ENCODE measurements at places on chromosomes 11 and 22.
A peak's percentile ranks its signal among the peaks of the same experiment; 100 is the strongest.

DNA sequence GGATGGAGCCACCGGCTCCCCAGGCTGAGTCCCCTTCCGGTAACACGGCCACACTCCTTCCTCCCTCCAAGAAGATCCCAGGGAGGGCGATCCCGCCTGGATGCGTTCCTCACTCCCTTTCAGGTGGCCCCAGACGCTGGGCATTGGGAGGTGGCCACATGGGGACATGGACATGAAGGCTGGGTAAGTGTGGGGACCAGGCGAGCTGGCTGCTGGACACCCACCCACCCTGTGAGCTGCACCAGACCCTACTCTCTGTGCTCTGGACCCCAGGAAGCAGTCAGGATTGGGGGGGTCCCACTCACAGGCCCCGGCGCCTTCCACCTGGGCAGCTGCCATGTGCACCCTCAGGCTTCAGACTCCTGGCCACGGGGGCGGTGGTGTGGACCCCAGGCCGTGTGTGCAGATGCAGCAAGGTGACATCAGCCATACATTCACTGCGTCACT lies 932.8 kb downstream of the BRD1 start:
- no peak for DNase-seq

GRCh38 chr11:37259734-37260133 lies 661.7 kb upstream of the RAG2 start:
- no peak for DNase-seq

- no peak for DNase-seq
Measured at GRCh38 chr11:69156673-69157155, 979 bp downstream of the SMIM38 start.

- DNase-seq = no peak
Measured at GRCh38 chr11:93903989-93904388, 53.6 kb upstream of the VSTM5 start.

DNA sequence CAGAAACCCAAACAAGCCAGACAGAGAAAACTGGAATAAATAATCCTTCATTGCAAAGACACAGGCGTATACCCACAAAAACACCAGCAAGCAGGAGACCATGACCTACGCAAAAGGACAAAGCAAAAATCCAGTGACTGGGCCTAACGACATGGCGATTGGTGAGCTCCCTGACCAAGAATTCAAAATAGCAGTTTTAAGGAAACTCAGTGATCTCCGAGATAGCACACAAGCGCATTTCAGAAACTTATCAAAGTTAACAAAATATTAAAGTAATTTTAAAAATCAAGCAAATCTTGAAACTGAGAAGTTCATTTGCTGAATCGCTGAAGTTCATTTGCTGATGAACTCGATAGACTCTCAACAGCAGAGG lies 27.6 kb downstream of the DBX1 start:
- no peak for DNase-seq

DNA sequence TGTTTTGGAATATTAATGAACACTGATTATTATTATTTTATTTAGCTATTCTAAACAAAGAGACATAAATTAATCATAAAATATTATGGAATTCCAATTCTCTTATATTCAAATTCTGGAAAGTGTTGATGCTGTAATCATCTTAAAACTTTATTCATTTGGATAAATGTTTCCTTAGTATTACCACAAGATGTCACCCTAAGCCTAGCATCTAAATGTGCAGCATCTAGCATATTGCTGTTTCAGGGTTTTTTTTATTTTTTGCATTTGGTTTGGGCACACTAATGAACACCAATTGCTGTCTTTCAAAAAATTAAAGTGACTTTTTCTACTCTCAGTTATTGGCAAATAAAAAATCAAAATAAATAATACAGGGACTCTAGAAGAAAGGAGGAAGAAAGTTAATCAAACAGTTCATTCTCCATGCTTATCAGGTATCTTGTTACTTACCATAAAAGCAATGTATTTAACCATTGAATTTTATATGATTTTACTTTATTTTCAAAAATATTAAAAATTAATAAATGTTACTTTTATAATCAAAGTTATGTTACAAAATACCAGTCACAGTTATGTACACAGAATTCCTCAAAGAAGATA lies 31.8 kb downstream of the DLG2 start:
- DNase-seq = no peak

GRCh38 chr22:50002791-50003190 lies 9.8 kb downstream of the IL17REL start:
- DNase-seq = no peak

GRCh38 chr11:1377231-1377780 lies 12.4 kb upstream of the BRSK2 start:
- DNase-seq = no peak

DNA sequence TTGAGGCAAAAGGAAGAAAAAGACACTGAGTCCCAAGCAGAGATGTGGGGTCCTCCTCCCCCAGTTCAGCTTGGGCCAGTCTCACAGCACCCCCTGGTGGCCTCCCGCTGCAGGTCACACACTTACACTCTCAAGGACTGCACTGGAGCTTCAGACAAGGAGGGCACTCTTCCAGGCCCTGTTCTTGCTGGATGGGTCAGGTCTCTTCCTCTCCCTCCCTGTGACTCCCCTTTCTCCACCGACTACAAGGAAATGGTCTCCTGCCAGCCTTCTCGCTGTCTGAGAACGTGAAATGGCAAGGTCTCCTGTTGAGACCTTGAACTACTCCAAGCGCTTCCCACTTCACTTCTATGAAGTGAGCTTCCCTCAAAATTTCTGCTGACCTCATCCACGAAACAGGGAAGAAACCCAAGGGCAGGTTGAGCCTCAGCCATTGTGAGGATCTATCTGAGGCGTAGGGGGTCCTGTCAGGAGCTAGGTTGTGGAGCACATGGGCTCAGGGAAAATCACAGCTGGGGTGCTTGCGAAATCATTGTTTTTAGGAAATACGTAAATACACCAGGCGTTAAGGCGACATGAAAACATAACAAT lies 11.2 kb upstream of the IGLL1 start:
- DNase-seq = peak; percentile 10

DNA sequence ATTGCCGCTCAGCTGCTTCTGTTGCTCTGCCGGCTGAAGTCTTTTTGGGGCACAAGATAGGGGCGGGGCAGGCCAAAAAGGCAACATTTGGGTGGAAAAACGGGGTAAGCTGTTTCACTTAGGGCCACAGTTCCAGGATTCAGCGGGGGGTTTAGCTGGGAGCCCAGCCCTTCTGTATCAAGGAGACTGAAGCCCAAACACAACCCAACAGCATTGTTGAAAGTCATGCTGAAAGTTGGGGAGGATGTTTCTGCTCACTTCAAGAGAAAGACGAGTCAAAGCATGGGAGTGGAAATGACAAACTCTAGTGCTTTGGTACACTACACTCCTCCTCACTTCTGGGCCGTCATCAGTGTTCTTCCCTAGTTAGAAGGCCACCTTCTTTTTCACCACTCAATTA lies 56.1 kb upstream of the GNAZ start:
- no peak for DNase-seq

- no peak for DNase-seq
Measured at GRCh38 chr11:126862664-126863243, 137.8 kb downstream of the KIRREL3 start.

DNA sequence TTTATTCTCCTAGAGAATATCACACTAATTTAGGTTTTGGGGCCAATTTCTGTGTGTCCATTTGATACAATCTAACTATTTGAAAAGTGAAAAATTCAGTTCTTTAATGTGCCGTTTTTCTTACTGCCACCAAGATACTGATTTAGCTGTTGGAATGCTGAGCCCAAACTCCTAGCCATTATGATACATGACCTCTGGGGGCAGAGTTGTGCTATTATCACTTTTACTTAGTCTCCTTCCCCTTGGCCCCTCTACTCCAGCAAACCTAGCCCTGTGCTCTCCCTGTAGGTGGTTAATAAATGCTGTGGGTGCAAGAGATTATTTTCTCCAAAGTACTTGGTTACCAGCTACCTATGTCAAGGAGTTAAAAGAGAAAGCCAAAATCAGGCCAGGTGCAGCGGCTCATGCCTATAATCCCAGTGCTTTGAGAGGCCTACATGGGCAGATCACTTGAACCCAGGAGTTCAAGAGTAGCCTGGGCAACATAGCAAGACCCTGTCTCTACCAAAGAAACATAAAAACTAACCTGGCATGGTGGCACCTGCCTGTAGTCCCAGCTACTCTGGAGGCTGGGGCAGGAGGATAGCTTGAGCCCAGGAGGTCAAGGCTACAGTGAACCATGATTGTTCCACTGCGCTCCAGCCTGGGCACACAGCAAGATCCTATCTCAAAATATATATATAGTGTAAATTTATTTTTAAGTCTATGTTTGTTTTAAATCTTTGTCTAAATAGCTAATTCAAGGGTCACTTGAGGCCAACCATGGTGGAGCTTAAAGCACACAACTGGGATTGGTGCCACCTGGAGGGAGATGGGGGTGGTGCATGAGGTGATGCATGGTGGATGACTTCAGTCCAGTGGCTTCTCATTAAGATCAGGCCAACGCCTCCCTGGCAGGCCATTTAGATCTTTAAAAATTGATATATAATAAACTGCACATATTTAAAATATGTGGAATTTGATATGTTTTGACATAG lies 193.2 kb upstream of the PLET1 start:
- no peak for DNase-seq

DNA sequence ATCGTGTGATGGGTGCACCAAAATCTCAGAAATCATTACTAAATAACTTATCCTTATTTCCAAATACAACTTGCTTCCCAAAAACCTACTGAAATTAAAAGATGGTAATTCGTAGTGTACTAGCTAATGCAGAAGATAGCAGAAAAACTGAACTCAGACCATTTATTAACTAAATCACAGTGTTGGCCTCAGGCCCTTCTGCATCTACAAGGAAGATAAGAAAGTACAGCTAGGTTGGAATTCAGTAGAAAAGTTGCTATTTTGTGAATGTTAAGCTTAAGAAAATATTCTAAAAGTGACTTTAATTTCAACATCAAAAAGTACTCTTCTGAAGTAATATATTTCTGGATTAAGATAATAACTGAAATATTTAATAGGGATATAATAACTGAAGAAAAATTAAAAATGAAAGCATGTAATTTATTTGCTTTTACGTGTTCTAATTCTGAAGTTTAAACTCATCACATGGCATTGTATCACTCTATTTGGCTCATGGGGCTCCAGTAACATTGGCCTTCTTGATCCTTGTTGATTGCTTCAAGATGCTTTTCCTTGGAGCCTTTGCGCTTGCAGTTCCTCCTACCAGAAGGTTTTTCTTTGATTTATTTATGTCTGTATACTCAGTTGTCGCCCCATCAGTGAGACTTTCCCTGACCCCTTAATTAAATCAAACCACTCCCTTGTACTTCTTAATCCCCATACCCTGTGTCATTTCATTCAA lies 847.9 kb upstream of the ANO3 start:
- DNase-seq = no peak

DNA sequence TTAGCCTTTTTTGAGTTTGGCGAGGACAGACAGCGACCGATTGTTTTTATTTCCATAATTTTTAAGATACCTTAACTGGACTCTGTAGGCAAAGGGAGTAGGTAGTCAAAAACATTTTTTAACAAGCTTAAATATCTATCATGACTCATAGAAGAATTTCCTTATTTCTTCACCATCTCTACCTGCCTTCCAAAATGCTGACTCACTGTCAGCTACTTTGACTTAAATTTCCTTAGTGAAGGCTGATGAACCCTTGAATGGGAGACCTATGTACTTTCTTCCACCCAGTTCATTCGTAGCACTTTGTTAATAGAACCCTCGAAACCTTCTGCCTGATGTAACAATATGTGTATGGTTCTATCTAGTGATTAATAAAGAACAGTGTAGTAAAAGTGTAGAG lies 1.1 kb upstream of the MTMR2 start:
- no peak for DNase-seq

- no peak for DNase-seq
Measured at GRCh38 chr11:10568486-10568941, at the start of gene LYVE1. TSS of gene LYVE1 (minus strand) at chr11:10568665. CDS start at chr11:10568532, 133 bp downstream.

- no peak for DNase-seq
Measured at GRCh38 chr11:70252844-70253243, 17.6 kb upstream of the PPFIA1 start.

- no peak for DNase-seq
Measured at GRCh38 chr11:38598418-38598817, 2000.4 kb upstream of the RAG2 start.

- DNase-seq = no peak
Measured at GRCh38 chr11:15159085-15159484, 44.4 kb downstream of the INSC start.

- no peak for DNase-seq
Measured at GRCh38 chr22:27620367-27621154, 181.0 kb downstream of the MN1 start.

GRCh38 chr11:116438651-116439360 lies 334.0 kb downstream of the BUD13 start:
- no peak for DNase-seq

GRCh38 chr11:91244912-91245311 lies 979.7 kb upstream of the FAT3 start:
- no peak for DNase-seq

Measured in stimulated activated CD8-positive, alpha-beta memory T cell treated with anti-CD3 and anti-CD28 coated beads, Interleukin-4, amount 100 ng/mL, for 4 hours (primary cell).